ENCODE measurements at places on chromosomes 7 and 10.
A peak's percentile ranks its signal among the peaks of the same experiment; 100 is the strongest.

DNA sequence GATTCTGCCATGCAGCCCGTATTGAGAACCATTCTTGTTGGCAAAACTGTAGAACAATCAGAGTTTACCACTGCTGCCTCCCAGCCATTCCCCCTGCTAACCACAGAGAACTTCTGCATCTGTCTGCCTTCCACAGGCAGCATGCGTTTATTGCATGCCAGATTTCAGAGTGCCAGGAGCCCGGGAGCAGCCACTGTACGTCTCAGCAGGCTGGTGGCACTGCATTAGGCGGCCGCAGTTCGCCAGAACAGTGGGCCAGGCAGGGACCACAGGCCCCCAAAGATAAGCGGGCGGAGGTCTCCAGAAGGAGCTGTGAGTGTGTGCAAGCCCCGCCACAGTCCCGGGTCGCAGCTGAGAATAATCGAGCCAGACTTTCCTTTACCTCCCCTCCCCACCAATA is 31.8 kb downstream of the ZNF467 start:
- no peak for DNase-seq

DNA sequence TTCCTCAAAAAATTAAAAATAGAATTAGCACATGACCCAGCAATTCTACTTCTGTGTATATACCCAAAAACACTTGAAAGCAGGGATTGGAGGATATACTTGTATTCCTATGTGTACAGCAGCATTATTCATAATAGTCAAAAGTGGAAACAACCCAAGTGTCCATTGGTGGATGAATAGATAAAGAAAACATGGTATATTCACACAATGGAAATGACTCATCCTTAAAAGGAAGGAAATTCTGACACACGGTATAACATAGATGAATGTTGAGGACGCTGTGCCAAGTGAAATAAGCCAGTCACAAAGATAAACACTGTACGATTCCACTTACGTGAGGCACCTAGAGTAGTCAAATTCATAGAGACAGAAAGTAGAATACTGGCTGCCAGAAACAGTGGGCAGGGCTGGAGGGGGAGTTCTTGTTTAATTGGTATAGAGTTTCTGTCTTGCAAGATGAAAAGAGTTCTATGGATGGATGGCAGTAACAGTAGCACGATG is 26.6 kb upstream of the KAT6B start:
- DNase-seq, result peak; percentile 49

- DNase-seq, result peak; percentile 80
These were observed 38.9 kb downstream of the DNAJB12 start for GRCh38 chr10:72315611-72316385.

- DNase-seq, result peak; percentile 87
These were observed 33.4 kb downstream of the XPNPEP1 start for GRCh38 chr10:109889867-109890266.

- DNase-seq, result no peak
These were observed 112.2 kb upstream of the JCAD start for GRCh38 chr10:30171601-30172000.

- DNase-seq, result no peak
These were observed 247.3 kb downstream of the GATA3 start for GRCh38 chr10:8301831-8302230.

- no peak for DNase-seq
These were observed 613 bp downstream of the MAPK8 start for GRCh38 chr10:48306870-48307710.

DNA sequence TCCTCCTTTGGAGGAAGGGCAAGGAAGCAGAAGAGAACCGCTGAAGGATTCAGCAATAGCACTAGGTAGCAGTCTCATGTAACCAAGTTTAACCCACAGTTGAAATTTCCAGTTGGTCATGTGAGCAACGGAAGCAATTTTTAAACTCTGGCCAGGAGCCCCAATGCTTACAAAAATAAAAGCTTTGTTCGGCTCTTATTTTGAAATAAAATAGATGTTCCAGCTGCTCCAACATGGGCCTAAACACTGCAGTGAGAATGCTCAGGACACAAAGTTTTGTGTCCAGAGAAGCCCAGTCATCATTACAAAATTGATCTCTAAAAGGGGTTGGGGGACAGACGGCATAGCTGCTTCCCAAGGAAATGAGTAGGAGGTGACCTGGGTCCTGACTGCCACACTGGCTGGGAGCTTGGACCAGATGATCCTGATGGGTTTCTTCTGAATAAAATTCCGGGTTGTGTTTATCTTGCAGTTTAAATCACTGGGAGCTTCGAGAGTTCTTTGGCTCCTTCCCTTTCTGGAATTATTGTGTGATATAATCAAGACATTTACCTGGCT is 452 bp upstream of the TMEM140 start:
- peak; percentile 78 for DNase-seq

DNA sequence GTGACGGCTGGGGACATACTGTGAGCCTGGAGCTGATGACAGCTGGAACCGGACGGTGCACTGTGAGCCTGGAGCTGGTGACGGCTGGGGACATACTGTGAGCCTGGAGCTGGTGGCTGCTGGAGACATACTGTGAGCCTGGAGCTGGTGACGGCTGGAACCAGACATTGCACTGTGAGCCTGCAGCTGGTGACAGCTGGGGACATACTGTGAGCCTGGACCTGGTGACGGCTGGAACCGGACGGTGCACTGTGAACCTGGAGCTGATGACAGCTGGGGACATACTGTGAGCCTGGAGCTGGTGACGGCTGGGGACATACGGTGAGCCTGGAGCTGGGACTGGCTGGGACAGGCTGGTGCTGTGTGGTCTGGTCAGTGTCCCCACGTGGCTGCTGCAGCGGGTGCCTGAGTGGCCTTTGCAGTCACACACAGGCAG is 47.9 kb downstream of the PTPRN2 start:
- no peak for DNase-seq

DNA sequence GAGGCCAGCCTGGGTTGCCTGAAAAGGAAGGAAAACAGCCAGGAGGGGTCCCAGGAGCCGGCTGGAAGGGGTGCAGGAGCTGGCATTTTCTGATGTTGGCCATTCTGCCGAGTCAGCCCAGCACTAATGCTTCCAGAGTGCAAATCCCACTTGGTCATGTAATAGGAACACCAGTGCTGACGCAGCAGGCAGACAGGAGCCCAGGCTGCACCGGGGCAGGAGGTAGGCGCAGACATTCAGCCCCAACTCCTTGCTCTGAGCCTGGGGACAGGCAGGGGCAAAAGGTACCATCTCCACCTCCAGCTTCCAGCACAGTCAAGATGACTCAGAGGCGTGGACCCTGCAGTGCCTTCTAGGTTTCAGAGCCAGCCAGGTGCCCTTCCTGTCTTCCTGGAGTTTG is 10.2 kb upstream of the YWHAG start:
- DNase-seq, result no peak

DNA sequence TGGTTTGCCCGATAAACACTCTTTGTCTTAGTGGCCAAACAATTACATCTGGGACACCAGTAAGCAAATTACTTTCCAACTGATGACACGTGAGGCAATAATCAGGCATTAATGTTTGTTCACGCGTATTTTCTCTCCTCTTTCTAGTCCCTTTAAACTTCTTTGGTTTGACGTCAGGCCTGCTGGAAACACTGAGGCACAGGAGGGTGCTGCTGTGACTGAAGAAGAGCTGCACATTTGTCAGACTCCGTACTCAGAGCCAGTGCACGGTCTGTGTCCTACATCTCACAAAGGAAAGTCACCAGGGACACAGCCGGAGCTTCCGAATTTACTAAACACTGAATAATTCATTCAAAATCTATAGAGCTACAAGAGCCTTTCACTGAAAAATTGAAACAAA is 57.6 kb upstream of the ANAPC16 start:
- DNase-seq, result no peak

DNA sequence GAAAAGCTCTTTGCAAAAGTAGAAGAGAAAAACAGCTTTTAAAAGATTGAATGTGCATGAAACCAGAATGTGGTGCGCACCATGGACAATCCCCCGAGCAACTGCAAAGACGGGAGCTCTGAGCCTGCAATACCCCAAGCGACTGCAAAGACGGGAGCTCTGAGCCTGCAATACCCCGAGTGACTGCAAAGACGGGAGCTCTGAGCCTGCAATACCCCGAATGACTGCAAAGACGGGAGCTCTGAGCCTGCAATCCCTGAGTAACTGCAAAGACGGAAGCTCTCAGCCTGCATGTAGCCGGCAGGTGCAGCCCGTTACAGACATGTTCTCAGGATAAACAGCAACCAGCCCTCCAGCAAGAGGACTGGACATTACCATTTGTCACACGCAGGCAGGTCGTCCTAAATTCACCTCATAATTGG is 6.2 kb downstream of the ZNF775 start:
- DNase-seq, result no peak
